GM23338 (cell line): ENCODE measurements at places on chromosomes 3 and 15.

DNA sequence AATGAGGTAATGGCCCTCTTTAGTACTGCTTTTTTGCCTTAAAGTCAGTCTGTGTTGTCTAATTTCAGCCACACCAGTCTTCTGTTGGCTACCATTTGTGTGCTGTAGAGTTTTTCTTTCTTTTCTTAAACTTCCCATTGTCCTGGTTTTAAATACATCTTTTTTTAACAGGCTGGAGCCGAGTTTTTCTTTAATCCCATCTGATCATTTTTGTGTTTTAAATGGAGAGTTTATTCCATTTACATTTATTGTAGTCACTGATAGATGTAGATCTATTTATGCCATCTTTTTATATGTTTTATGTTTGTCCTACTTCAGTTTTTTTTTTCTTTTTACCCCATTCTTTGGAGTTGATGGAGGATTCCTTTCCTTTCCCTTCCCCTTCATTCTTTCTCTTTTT is 49.5 kb downstream of the SNRK start:
- DNase-seq, result no peak

- no peak for DNase-seq
These were observed 297.5 kb upstream of the LYSMD4 start for GRCh38 chr15:100030586-100031229.

DNA sequence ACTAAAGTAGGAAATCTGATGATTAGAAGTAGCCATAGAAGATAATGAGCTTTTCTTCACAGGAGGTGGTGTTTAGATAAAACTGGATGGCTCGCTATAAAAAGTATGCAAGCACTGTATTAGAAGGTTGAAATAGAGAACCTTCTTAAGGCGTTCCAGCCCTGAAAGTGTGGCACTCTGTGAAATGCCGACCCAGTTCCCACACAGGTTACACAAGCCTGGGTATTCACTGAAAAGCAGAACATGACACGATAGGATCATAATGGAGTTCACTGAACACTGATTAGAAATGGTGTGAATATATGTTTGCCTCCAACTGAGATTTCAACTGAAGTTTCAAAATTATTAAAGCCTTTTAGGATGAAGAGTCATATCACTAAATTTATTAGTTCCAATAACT is 15.0 kb upstream of the LRRC34 start:
- no peak for DNase-seq

DNA sequence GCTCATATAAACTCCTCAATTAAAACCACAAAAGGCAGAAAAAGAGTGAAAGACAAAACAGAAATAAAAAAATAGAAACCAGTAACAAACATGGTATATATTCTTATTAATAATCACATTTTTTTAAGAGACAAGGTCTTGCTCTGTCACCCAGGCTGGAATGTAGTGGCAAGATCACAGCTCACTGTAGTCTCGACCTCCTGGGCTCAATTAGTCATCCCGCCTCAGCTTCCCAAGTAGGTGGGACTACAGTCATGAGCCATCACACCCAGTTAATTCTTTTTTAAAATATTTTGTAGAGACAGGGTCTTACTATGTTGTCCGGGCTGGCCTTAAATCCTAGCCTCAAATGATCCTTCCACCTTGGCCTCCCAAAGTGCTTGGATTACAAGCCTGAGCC is 37.1 kb downstream of the FAM240A start:
- DNase-seq, result no peak

GRCh38 chr3:132435224-132435910 is 18.1 kb downstream of the DNAJC13 start:
- DNase-seq, result no peak

- DNase-seq, result peak; percentile 43
These were observed 163.7 kb upstream of the MDFIC2 start for GRCh38 chr3:70476174-70476573.

DNA sequence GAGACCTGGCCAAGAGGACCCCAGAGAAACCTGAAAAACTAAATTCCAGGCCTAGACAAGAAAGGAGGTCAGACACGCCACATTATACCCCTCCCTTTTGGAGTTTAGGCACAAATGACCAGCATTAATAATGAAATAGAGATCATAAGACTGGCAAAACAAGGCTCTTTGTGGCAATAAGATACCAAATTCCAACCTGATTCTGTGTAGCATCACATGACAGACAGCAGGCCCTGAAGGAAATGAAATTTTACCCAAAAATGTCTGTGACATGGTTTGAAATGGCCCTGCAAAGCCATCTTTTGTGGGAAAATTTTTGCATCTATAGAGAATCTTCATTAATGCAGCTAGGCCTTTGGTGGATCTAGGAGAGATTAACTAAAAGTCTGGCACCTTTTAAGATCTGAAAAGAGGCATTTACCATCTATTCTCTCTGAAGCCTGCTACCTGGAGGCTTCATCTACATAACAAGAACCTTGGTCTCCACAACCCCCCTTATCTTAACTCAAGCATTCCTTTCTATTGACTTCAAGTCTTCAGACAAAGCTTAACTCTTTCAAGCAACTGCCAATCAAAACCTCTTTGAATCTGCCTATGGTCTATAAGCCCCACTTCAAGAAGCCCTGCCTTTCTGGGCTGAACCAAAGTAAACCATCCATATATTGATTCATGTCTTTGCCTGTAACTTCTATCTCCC is 8.0 kb downstream of the FAM174B start:
- DNase-seq, result peak; percentile 94

- DNase-seq, result no peak
These were observed 18.3 kb downstream of the TGM4 start for GRCh38 chr3:44892689-44893088.

GRCh38 chr15:31202953-31203352 is 101.4 kb upstream of the TRPM1 start:
- no peak for DNase-seq

DNA sequence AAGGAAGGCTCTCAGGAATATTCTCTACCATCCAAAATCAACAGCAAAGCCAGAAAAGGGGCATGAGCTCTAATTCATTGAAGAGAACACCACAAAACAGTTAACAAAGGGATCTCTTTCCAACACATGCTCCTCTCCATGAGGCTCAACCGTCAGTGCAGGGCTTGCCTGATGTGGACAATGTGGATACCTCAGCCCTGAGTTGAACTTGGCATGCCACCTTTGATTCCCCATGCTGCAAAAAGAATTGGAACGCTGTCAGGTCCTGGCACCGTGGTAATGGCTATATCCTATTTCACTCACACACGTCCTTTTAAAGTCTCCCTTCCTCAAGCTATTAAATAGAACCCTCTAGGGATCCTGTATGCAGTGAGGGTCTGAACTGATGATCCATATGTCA is 30.7 kb upstream of the IP6K2 start:
- DNase-seq, result no peak

GRCh38 chr3:123739754-123740153 is 144.4 kb downstream of the MYLK start:
- DNase-seq, result no peak

DNA sequence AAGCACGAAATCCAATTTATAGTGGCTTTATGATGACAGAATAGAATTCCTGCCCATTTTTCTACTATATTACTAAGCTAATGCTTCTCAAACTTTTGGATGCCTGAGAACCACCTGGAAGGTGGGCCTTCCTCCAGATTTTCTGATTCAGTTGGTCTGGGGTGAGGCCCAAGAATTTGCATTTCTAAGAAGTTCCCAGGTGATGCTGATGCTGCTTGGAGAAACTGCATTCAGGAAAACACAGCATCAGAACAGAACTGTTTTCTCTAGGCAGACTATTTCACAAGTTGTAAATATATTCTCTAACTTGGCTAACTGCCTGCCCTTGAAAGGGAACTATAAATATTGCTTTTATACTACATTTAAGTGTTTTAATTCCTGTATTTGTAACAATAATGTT is 644.9 kb upstream of the DPPA4 start:
- DNase-seq, result peak; percentile 10

GRCh38 chr3:157059181-157059580 is 100.8 kb downstream of the CCNL1 start:
- DNase-seq, result no peak

GRCh38 chr3:186099178-186099577 is 9.7 kb downstream of the ETV5 start:
- DNase-seq, result no peak

GRCh38 chr3:195286115-195286872 is 15.3 kb upstream of the XXYLT1 start:
- DNase-seq, result no peak

DNA sequence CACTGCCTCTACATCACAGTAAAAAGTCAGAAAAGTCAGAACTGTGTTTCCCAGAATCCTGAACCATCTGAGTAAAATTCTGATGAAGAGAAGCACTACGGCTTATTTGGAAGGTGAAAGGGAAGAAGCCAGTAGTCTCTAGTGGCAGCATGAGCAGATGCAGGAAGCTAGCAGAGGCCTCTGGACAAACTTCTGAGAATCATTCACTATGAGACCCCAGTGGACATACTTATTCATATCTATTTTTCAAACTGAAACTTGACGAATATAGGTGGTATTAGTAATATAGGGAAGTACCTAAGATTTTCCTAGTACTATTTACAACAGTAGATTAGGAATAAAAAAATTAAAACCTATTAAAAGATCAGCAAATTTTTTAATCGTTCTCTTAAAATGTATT is 272.8 kb upstream of the TTC14 start:
- DNase-seq, result peak; percentile 23

GRCh38 chr3:149657321-149657925 is 402 bp downstream of the WWTR1 start:
- peak; percentile 71 for DNase-seq

GRCh38 chr3:178439504-178439903 is 96.7 kb upstream of the KCNMB2 start:
- DNase-seq, result peak; percentile 24

DNA sequence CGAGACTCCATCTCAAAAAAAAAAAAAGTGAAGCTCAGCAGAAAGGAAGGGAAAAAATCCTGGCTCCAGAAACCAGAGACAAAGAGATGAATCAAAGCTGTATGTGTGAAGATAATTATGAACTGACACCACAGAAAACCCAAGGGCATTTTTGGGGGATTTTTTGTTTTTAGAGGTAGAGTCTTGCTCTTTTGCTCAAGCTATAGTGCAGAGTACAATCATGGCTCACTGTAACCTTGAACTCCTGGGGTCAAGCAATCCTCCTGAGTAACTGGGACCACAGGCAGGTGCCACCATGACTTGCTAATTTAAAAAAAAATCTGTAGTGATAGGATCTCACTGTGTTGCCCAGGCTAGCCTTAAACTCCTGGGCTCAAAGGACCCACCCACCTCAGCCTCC is 22.8 kb downstream of the HCLS1 start:
- no peak for DNase-seq

DNA sequence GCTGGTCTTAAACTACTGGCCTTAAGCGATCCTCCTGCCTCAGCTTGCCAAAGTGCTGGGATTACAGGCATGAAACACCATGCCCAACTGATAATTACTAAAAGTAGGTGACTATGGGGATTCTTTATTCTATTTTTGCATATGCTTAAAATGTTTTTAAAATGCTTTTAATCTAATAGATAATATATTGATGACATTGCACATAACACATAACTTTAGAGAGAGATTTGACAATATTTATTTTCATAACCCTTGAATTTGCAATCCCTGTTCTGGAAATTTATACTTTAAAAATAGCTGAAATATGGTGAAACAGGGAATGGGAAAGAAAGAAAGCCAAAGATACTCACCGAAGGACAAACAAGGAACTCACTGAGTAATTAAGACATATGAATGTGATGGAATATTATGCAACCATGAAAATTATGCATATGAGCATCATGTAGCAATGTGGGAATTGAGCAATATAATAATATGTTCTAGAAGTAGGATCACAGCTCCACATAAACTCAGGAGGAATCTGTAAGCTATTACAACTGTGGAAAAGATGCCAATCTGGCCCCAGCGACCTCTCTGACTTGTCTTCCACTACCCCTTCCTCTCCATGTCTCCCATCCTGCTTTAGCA is 2.0 kb downstream of the LRRC31 start:
- DNase-seq, result no peak

DNA sequence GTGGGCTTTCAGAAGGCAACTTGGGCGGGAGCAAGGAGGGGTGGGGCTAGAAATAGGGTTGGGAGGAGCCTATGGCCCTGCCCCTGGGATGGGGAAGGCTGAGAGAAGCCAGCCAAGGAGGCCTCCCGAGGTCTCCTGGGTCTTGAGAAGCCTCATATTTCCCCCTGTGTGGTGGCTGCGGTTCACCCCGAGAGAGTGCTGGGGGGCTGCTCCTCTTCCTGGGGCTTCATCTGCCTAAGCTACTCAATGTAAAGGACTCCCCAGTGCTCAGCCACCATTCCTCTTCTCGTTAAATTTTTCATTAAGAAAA is 174.3 kb downstream of the SMAD6 start:
- peak; percentile 40 for DNase-seq

DNA sequence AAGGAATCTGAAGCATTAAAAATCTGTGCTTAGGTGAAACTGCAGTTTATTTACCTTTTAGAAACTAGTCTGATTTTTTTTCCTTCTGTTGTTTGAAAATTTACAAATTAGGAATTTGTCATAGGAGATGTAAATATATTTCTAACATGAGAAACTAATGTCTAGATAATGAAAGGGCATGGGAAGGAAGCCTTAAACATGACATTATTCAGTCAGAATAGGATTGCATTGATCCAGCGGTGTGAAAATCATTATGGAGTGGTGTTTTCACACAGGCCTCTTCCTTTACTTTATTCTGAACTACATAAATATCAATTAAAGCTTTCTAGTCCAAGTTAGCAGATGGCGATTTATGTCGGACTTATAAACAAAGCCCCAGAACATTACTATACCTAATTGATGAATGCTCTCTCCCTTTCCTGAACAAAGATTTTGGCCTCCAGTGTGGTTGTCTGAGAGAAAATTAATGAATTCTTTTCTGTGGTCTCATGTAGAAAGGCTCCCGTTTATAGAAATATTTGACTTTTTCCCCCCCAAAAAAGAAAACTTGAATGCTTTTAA is 37.9 kb downstream of the FNDC3B start:
- DNase-seq, result no peak

DNA sequence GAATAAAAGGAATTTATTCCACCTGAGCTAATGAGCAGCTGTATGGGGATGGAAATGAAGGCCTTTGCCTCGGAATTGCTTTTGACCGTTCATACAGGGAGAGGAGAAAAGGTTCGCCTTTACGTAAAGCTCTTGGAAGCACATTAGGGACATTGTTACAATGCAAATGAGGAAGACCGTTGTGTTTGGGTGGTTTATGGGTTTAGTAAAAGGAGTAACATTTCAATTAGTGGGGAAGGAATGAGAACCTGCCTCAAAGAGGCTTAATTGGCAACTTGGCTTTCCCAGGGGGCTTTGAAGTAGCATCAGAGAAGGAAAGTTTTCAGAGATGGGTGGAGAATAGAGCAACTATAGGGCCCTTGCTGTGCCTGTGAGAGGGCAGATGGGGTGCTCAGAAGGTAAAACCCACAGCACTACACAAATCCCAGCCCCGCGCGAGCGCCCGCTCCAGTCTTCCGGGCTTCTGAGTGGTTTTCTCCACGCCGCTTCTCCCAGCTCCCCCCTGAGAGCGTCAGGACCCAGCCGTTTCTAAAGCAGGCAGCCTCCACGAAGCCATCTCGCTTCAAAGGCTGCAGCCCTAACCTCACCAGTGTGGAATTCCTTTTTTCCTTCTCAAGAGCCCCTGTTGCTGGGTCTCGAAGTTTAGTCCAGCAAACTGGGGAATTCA is 192.0 kb upstream of the HES1 start:
- DNase-seq, result peak; percentile 60
